ENCODE measurements at places on chromosomes 12 and 14.

DNA sequence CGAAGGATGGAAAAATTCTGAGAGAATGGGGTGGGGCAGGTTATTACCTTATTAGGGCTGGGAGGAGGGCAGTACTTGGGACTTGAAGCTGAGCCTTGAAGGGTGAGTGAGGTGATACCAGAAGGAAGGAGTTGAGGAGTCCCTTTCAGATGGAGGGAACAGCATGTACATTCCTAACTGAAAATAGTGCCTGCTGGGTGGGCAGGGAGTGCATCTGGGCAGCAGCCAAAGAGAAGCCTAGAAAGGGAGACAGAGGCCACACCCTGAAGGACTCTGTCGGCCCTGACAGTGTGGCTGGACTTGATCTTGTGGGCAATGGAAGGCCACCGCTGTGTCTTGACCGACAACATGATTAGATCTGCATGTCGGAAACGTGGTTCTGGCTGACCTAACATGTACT lies 147.6 kb downstream of the NDUFA12 start:
- DNase-seq: no peak

- no peak for DNase-seq
Observed at GRCh38 chr12:9256341-9256740, 48.1 kb upstream of the PZP start.

- no peak for DNase-seq
Observed at GRCh38 chr12:31570880-31571279, 20.1 kb downstream of the DENND5B start.

- DNase-seq: no peak
Observed at GRCh38 chr14:77037215-77037937, 8.9 kb upstream of the IRF2BPL start.

- DNase-seq: no peak
Observed at GRCh38 chr14:103489621-103490020, 33.0 kb downstream of the CKB start.

GRCh38 chr12:90841336-90841735 lies 113.6 kb downstream of the CCER1 start:
- no peak for DNase-seq

- no peak for DNase-seq
Observed at GRCh38 chr14:82414853-82415539, 881.3 kb upstream of the SEL1L start.

- no peak for DNase-seq
Observed at GRCh38 chr12:110312581-110313360, 31.7 kb downstream of the ATP2A2 start.

DNA sequence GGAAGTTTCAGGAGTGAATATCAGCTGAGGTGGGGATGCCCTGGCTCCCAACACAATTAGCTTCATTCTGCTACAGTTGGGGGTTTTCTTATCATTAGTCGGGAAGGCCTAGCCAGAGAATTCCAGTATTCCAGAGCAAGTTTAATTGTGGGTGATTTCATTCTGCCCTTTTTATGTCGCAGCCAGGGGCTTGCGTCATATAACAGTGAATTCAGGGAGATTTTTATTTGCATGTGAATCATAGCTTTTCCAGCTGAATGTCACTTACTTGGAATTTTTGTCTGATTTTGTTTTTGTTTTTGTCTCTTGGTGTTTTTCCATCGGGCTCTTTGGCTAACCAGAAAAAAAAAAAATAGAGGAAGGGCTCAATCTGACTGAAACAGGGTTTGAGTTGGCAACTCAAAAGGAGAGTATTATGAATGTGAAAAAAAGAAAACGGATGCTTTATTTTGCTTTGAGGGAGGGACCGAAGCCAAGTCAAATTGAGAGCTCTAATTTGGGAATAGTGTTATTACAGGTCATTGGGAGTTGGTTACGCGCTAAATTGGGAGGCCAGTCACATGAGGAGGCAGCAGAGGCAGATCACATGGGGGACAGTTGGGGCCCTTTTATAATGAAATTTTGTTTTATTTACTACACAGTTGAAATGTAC lies 119.4 kb downstream of the SAMD4A start:
- DNase-seq: no peak

DNA sequence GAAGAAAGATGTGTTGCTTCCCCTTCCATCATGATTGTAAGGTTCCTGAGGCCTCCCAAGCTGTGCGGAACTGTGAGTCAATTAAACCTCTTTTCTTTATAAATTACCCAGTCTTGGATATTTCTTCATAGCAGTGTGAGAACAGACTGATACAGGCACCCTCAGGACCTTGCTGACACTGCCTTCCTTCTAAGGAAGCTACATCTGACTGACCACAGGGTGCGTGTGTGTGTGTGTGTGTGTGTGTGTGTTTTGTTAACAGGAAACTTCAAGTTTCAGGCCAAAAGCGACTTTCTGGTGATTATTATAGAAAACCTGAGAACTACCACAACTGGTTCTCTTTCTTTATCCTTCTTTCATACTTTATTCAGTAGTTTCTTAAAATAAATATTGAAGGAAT lies 149.0 kb downstream of the CAPZA3 start:
- DNase-seq: no peak

DNA sequence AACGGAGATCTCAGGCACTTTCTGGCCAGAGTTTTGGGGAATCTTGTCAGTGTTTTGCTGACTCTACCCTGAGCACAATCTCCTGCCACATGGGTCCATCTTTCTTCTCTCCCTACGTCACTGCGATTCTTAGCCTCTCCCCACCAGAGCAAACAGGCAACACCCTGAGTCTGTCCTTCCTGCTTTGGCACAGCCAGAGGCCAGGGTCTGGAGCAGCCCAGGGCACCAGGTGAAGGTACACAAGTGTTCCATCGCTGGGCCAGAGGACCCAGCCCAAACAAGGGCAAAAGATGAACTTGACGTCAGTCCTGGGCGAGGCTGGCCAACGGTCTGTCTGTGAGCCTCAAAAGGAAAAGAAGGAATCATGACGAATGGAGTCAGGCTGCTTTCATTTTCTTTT lies 12.7 kb upstream of the CCDC177 start:
- no peak for DNase-seq

GRCh38 chr14:37172936-37173614 lies 669 bp upstream of the SLC25A21 start:
- no peak for DNase-seq

All from activated CD4-positive, alpha-beta T cell treated with anti-CD3 and anti-CD28 coated beads, Interleukin-2, amount 10 ng/mL, durations not matched to agents 24 days and 14 days (primary cell).